ENCODE measurements at places on chromosomes 6 and 20.

DNA sequence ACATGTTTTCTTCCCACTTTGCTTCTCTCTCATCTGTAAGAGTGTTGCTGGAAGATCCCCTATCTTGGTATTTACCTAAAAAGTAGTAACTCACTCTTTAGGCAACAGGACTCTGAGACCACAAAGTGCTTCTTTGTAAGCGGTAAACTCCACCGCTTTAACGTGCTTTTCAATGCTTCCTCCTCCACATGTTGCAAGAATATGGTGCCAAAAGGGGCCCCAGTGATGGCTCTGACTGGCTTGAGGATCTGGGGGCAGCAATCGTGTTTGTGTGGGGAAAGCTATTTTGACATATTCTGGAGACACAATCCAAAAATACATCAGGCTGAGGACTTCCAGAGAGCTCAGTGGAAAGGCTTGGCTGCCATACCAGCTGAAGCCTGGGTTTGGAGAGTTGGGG is 12.4 kb upstream of the CPNE5 start:
- DNase-seq, result no peak

GRCh38 chr6:42402184-42402583 is 49.5 kb downstream of the TRERF1 start:
- DNase-seq, result peak; percentile 59

- DNase-seq, result no peak
Observed at GRCh38 chr6:4973982-4974745, 29.7 kb downstream of the RPP40 start.

DNA sequence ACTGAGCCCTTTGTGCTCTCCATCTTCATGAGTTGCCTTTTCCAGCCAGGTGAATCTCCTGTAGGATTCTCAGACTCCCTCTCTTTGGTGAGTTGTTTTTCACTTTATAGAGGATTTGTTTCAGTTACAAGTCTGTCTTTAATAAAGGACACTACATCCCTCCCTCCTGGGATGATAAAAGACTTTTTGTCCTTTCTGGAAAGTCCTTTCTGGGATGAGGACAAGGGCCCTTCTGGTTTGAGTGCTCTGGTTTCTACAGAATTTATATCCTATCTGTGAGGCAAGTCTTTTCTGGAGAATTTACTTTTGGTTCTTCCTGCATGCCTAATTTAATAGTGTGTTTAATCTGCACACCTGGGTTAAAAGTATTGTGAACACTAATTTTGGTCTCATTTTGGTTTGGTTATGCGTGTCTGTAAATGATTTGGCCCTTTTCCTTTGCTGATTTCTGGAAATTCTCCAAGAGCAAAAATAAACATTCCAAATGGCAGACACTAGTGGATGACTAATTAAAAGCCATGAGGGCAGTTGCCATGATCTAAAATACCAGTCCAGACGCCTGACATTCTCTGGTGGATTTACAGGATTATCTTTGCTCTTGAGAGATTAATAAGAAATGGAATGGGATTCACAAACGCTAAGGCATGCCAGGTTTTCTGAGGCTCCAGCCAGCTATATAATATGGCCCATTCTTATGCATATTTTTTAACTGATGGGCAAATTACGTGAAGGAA is 44.8 kb downstream of the TCP11 start:
- no peak for DNase-seq

GRCh38 chr6:111462770-111463391 is 20.1 kb downstream of the REV3L start:
- DNase-seq, result no peak

DNA sequence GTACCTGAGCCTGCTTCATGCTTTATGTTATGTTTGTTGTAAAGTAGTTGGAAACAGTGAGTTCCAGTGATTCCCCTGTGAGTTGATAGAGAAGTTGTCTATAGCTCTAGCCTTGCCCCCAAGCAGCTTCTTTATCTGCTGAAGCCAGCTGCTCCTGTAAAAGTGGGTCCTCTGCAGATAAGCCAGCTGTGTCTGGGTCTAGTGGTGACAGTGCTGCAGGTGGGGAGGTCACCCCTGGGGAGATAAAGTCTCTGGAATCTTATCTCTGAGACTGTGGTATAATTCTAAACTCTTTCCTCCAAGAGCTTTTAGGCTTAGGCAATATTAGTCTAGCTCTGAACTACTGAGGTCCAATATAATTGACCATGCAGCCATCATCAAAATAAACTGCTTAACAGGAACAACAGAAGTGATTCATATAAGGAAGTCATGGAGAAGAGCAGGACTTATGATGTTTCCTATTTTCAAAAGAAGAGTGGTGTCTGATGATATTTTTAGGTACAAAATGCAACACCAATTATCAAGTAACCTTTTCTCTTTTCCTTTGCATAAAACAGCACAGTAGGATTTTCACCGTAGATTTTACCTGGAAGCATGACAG is 44.2 kb upstream of the TMEM217 start:
- DNase-seq, result no peak

GRCh38 chr20:32278199-32278643 is 770 bp downstream of the KIF3B start:
- DNase-seq, result no peak

GRCh38 chr6:12356431-12356830 is 66.3 kb downstream of the EDN1 start:
- DNase-seq, result no peak

- no peak for DNase-seq
Observed at GRCh38 chr6:82521369-82521768, 157.8 kb downstream of the TPBG start.

DNA sequence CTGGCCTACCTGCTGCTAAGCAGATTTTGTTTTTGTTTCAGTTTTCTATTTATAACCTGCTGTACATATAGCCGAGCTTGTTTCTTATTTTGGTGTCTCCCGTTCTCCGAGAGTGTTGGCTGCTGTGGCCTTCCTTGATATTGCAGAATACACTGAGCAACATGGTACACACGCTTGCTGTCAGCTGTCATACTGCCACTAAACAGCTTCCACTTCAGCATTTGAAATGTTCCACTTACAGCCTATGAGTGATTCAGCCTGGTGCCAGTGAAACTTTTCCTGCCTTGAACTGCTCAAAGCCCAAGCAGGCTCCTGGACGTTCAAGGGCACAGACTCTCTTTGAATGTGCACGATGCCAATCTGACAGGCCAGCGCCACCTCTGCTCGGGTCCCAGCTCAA is 87.1 kb downstream of the PSMG4 start:
- DNase-seq, result no peak

DNA sequence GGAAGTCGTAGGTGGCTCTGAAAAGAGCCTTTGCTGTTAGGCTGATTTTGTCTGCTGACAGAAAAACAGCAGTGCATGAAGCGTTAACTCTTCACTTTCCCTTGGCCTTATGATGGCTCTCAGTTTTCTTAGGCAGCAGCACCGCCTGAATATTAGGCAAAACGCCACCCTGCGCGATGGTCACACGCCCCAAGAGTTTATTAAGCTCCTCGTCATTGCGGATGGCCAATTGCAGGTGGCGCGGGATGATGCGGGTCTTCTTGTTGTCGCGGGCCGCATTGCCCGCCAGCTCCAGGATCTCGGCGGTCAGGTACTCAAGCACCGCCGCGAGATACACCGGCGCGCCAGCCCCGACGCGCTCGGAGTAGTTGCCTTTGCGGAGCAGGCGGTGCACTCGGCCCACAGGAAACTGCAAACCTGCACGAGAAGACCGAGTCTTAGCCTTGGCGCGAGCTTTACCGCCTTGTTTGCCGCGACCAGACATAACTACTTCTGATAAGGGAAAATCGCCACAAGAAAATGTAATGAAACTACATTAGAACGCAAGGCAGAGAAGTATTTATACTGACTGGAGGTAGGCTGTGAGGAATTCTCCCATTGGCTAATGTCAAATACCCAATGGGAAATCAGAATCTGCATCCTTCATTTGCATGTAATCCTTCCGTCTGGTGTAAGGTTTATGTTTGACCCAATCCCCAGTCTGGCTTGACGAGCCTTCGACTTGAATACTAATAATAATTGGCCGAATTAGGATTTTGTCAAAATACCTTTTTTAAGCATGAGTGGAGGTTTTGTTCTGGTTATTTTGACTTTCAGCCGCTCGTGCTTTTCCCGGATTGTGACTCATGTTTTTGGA is 53.9 kb upstream of the HFE start:
- DNase-seq, result peak; percentile 65

DNA sequence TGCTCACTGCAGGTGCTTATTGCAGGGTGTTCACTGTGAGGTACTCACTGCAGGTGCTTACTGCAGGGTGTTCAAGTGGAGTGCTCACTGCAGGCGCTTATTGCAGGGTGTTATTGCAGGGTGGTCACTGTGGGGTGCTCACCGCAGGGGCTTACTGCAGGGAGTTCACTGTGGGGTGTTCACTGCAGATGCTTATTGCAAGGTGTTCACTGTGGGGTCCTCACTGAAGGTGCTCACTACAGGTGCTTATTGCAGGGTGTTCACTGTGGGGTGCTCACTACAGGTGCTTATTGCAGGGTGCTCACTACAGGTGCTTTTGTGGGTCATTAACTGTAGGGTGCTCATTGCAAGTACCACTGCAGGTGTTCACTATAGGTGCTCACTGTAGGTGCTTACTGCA is 20.2 kb downstream of the APMAP start:
- no peak for DNase-seq

DNA sequence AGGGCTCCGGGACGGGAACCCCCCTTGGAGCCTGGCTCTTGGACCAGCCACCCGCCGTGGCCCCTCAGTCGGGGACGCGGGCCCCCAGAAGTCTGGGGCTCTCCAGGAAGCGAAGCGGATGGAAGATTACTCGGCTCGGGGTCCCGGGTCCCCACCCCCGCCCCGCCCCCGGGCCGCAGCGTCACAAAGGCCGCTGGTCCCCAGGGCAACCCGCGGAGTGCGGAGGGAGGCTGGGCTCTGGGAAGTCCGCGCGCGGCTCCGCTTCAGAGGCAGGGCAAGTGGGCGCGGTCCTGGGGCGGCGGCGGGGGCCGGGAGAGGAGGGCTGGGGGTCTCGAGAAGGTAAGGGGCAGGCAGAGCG is at the start of gene FNDC11:
Gene FNDC11 (plus strand): TSS at position 227 of the 358 bp plus-strand sequence. CDS start 1,505 bp downstream, outside the sequence.
- peak; percentile 50 for DNase-seq

All from stimulated activated CD4-positive, alpha-beta T cell treated with anti-CD3 and anti-CD28 coated beads, Interleukin-2, amount 100 ng/mL, for 24 hours (primary cell).